ENCODE measurements at places on chromosomes 5 and 9.

DNA sequence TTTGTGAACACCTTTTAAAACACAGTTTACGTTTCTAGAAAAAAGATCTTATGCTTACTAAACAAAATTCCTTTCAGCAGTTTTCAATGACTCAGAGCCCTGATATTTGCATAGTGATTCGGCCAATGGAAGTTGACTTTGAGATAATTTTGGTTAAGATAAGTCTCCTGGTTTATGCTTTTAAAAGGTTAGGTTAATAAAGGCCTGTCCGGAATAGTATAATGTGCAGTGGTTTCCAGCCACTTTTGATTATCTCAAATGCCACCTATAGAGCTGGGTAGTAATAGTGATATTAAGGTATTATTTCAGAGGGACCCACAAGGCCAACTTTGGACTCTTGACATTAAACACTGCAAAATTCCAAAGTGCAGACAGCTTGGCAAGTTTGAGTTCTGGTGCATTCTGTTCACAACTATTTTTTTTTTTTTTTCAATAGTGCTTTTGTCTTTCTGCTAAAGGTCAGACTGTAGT is 86.1 kb downstream of the F2RL2 start:
- no peak for DNase-seq

DNA sequence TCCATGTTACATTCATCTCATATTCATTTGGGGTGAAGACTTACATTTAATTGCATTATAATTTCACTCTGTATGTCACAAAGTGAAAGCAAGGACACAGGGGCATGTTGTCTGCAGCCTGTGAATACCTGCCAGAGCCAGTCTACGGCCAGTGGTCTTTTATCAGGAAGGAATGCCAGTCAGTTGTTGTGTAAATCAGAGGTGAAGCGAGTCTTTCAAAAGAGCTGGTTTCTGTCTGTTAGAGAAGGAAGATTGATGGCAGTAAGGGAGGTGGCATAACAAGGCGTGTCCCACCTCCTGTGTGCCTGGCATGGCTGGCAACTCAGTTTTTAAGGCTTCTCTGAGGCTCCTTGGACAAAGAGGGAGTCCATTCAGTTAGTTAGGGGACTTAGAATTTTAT is 18.1 kb upstream of the SYK start:
- no peak for DNase-seq

DNA sequence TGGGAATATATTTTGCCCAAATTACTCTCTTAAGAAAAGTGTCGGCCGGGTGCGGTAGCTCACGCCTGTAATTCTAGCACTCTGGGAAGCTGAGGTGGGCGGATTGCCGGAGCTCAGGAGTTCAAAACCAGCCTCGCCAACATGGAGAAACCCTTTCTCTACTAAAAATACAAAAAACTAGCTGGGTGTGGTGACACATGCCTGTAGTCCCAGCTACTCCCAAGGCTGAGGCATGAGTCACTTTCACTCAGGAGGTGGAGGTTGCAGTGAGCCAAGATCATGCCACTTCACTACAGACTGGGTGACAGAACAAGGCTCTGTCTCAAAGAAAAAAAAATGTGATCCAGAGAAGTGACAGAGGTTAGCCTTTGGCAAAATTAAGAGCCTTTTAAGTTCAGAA is 26.4 kb upstream of the TMEM171 start:
- DNase-seq: no peak

DNA sequence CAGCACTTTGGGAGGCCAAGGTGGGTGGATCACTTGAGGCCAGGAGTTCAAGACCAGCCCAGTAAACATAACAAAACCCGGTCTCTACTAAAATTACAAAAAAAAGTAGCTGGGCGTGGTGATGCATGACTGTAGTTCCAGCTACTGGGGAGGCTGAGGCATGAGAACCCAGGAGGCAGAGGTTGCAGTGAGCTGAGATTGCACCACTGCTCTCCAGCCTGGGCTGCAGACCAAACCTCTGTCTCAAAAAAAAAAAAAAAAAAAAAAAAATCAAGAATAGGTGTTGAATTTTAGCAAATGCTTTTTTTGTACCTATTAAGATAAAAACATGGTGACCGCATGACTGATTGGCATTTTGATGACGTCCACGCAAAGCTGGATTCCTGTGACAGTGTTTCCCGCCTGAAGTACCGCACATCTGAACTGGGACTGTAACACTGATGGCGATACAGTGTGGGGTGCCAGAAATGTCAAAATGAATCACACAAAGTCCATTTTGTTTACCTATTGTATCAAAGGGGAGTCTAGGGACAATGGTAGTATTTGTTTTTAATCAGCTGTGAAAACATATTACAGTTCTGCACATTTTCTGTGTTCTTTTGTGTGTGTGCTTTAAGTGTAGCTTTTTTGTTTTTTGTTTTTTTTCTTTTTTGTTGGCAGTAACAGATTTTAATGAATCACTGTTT is 23.2 kb upstream of the TBC1D9B start:
- DNase-seq: no peak
